ENCODE measurements at places on chromosomes 1 and 21. TPM values are rescaled to one million over a fixed set of nuclear protein-coding genes. Genes with fewer than 3 reads are reported as not detected.

GRCh38 chr1:171506525-171507304 lies 21.4 kb downstream of the PRRC2C start:
- peaks cover 3% of the 10 kb centered on the region for H3K36me3 ChIP-seq
- peak overlapping the region; percentile 16 for H3K27ac ChIP-seq
- no peak overlapping the region for H3K4me3 ChIP-seq
- no peaks in the 10 kb centered on the region for H3K27me3 ChIP-seq
- H3K4me1 ChIP-seq = peaks cover 20% of the 10 kb centered on the region
- peak; percentile 14 for DNase-seq

GRCh38 chr1:17545356-17545755 lies 5.9 kb downstream of the ARHGEF10L start:
- DNase-seq = no peak
- H3K36me3 ChIP-seq = no peaks in the 10 kb centered on the region
- no peak overlapping the region for H3K4me3 ChIP-seq
- no peak overlapping the region for H3K27ac ChIP-seq
- no peaks in the 10 kb centered on the region for H3K27me3 ChIP-seq
- H3K4me1 ChIP-seq = peaks cover 3% of the 10 kb centered on the region

DNA sequence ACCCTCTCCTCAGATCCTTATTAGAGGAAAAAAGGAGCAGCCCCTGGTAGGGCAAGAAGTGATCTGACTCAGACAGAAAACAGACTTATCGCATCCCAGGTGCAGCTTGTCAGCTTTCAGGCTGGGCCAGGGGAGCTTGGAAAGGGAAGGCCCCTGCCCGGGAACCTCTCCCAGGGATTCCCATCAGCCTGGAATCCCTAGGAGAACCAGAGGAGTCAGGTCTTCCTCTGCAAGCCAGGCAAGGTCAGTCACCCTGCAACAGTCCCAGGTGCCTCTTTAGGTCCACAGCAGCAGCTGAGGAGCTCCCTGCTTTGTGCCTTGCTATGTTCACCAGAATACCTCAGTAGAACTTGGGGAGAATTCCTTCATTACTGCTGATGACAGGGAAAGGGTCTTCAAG lies 2.9 kb upstream of the PRAMEF12 start:
- H3K27me3 ChIP-seq = peaks cover 5% of the 10 kb centered on the region
- no peak overlapping the region for H3K27ac ChIP-seq
- no peaks in the 10 kb centered on the region for H3K36me3 ChIP-seq
- no peak overlapping the region for H3K4me3 ChIP-seq

DNA sequence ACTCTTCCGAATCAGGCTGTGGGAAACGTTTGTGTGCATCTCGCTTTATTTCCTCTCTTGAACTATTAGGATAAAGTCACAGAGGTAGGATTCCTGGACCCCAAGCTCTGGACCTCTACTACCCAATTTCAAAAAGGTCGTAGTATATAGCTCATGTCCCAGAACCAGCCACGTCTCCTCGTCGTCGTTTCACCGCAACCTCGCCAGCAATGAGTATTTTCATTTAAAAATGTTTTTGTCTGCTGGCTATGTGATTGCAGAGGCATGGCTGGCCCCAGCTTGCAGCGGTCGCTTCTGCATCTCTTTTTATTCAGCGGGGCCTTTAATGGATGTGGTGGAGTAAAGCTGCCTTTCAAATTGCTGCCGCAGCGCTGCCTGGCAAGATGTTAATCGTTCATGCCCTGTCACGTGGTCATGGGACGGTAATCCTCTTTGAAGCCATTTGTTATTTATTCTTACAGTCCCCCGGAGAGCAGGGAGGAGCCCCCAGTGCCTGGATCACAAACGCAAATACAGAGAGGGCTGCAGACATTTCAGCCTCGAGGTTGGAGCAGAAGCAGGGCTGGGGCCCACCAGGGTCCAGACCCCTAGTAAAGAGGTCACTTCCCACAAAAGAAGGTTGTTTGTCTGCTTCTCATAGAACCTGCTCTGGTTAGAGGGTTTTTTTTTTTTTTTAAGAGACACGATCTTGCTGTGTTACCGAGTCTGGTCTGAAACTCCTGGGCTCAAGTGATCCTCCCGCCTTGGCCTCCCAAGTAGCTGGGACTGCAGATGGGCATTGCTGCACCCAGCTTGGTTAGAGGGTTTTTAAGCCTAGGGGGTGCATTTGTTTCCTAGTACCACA lies 11.6 kb upstream of the NPHP4 start:
- H3K27ac ChIP-seq = peak overlapping the region; percentile 33
- DNase-seq = peak; percentile 92
- H3K4me3 ChIP-seq = no peak overlapping the region
- no peaks in the 10 kb centered on the region for H3K36me3 ChIP-seq
- no peaks in the 10 kb centered on the region for H3K27me3 ChIP-seq

DNA sequence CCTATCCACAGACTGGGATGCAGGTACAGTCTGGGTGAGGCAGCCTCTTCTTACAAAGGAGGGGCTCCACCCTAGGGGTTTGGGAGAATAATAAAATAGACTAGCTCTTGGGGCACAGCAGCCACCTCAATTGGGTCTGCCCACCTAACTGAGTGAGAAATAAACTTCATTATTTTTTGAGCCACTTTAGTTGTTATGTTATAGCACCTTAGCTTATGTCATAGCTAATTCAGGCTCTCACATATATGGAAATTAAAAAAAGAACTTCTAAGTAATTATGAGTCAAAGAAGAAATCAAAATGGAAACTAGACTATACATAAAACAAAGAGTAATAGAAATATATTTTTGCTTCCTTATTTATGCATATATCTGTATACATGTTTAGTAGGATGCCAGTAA lies 318.5 kb upstream of the B3GALT2 start:
- no peaks in the 10 kb centered on the region for H3K27me3 ChIP-seq
- DNase-seq = no peak
- no peak overlapping the region for H3K4me3 ChIP-seq
- no peak overlapping the region for H3K27ac ChIP-seq
- H3K4me1 ChIP-seq = no peaks in the 10 kb centered on the region

DNA sequence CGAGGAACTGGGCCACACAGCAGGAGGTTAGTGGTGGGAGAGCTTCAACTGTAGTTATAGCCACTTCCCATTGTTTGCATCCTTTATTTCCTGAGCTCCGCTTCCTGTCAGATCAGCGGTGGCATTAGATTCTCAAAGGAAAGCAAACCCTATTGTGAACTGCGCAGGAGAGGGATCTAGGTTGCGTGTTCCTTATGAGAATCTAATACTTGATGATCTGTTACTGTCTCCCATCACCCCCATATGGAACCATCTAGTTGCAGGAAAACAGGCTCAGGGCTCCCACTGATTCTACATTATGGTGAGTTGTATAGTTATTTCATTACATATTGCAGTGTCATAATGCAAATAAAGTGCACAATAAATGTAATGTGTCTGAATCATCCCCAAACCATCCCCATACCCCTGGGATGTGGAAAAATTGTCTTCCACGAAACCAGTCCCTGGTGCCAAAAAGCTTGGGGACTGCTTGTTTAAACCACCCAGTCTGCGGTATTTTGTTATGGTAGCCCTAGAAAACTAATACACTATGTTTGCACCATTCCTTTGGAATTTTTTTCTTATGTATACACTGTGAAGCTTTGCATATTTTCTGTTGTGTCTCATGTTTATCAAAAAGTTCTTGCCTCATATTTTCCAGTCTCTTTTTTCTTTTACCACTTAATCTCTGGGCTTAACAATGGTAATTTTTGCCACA lies 136.6 kb upstream of the IVNS1ABP start:
- H3K27ac ChIP-seq = no peak overlapping the region
- no peaks in the 10 kb centered on the region for H3K36me3 ChIP-seq
- H3K27me3 ChIP-seq = no peaks in the 10 kb centered on the region
- H3K4me1 ChIP-seq = peaks cover 7% of the 10 kb centered on the region
- peak; percentile 39 for DNase-seq

DNA sequence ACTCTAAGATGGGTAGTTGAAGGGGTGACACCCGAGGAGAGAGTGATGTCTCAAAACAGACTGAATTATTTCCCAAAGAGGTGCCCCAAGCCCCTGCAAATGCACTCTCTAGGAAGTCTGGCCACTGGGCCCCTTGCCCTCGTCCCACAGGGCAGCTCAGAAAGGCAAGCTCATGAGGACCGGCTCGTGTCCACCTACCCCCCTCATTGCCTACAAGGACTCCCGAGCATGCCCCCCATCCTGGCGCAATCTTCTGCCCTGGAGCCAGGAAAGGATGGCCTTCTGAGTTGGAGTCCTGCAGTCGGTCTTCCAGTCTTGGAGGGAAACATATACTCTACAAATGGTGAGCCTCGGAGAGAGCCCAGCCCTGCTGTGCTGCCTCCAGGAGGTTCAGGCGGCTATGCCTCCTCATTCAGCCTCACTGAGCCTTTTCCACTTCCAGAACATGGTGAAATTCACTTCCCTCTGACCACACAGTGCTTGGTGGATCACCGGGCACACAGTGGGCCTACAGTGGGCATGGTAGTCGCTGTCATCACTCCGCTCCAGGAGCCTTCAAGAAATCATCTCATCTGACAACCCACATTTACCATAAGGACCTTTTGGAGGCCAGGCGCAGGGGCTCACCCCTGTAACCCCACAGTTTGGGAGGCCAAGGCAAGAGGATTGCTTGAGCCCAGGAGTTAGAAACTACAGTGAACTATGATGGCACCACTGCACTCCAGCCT lies 5.8 kb upstream of the WNT3A start:
- no peak overlapping the region for H3K4me3 ChIP-seq
- no peak for DNase-seq
- H3K27ac ChIP-seq = no peak overlapping the region
- no peaks in the 10 kb centered on the region for H3K4me1 ChIP-seq

Gene VAV3
- 0.44 TPM for total RNA-seq

Gene NPHP4
- total RNA-seq = 29.7 TPM
